ENCODE measurements at places on chromosomes 2 and 18.

- DNase-seq = no peak
These were observed 76.0 kb upstream of the SALL3 start for GRCh38 chr18:78903436-78904178.

GRCh38 chr2:231277962-231278361, 79.5 kb downstream of the ARMC9 start:
- DNase-seq = no peak

DNA sequence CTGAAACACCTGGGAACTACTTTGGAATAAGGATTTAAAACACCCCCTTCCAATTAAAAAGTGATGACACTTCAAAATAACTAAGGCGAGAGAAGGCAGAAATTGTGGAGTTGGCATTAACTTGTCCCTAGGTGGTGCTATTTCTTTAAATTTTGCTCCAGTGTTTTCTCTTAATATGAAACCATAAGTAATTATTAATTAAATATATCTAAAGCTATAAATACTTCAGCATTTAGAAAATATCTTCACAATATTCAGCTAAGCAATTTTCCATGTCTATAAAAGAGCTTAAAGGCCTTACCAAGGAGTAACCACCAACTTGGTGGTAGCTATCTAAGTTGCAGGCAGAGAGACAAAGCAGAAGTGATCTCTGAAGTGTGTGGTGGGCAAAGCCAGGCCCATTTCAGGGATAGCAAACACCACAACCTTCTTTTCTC, 186.8 kb upstream of the PGAP1 start:
- DNase-seq = peak; percentile 48

DNA sequence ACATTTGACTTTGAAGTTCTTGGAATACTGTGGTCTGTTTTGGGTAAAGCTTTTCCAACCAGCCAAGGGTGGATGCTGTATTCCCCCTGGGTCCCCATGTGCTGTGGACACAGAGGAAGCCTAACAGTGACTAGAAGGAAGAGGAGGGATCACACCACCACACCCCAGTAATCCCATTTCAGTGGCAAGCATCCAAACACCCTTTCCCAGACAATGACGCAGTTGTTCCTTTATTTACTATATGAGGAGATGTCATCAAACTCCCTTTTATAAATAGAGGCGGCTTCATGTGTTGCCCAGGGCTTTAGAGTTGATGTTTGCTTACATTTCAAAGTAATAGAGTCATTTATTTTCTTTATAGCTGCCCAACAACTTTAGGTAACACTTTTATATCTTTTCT, 959.4 kb upstream of the GYPC start:
- peak; percentile 82 for DNase-seq

DNA sequence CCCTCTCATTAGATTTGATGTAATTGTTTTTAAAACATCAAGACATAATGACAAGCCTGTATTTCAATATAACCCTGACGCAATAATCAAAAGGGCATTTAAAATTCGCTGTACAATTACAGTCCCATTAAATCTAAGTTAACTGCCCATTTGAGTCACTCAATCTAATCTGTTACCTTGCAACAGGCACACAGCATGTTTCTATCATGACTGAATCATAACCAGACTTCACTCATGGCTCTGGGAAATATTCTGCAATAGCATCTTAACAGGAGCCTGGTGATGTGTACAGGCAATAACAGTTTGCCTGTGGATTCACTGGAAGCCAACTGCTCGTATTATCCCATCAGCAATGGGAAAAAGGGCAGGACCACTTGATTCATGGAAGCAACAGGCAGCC, 142.3 kb upstream of the NCKAP5 start:
- no peak for DNase-seq

DNA sequence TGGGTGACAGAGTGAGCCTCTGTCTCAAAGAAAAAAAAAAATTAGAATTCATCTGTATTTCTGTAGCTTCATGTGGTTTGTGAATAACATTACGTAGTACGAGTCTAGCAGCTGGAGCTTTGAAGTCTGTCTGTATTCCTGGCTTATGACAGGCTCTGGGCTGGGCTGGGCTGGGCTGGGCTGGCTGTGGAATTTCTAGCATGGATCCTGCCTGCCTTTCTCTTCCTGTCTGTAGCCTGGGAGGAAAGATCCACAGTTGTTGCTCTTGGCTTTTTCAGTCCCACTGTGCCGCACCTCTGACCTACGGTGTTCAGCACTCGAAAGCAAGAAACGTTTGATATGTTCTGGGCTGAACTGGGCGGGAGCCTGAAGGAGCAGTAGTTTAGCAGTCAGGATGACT, 55.4 kb downstream of the BOLA3 start:
- DNase-seq = no peak

GRCh38 chr2:10537522-10538199, 89.5 kb upstream of the ODC1 start:
- no peak for DNase-seq

DNA sequence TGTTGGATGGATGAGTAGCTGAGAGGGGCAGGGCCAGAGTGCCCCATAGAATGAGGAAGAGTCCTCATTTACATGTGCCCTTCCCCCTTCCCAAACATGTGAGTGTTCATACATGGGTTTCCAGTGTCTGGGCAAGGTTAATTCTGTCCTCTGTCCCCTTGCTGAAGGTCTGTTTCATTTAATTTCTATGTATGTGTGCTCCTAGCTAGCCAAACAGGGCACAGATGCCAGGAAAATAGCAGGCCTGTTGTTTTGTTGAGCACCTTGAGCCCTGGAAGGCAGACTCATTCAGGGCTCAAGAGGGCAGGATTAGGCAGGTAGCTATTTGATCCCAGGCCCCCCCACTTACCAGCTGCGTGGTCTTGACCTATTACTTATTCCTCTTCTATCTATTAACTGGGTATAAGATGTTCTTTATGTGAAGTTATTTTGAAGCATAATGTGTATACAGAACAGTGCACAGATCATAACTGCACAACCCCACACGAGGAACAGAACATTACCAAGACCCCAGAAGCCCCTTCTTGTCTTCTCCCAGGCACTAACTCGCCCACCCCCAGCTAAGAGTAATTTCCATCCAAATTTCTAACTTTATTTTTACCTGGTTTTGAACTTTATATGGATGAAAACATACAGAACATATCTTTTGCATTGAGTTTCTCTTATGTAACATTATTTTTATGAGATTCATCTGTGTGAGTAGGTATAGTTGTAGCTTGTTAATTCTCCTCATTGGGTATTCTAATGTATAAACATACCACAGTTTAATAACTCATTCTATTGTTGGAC, 164.3 kb downstream of the RPIA start:
- no peak for DNase-seq

- DNase-seq = no peak
These were observed 56.1 kb downstream of the NEDD4L start for GRCh38 chr18:58100154-58100553.

DNA sequence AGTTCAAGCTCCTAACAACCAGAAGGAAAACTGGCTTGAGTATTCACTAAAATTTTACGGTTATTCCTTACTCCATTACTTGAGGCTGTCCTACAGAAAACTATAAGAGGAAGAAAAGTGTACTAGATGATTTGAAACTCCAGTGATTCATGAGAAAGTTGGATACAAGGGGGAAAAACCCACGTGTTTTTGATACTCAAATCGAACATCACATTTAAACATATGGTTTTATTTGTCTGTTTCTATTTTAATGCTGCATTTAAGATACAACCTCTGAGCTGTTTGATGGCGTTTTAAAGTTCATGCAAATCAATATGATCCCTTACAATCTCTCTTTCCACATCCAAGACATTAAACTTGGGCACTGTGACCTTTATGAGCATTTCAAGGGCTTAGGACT, 125.1 kb upstream of the LMAN1 start:
- DNase-seq = no peak

DNA sequence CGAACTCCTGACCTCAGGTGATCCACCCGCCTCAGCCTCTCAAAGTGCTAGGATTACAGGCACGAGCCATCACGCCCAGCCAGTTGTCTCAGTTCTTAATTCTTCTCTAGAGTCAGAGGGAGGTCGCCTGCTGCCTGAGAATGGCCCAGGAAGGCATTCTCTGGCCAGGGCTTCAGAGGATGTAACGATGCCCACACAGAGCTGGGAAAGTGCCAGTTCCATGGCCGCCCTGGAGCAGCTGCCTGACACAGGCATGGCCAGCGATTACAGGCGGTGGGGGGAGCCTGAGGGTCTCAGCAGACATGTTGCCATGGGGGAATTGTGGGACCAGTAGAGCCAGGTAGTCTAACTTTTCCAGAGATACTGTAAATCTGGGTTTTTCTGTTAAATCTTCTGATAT, 25.6 kb upstream of the DNMT3A start:
- DNase-seq = no peak

GRCh38 chr2:184598002-184598315, 370 bp upstream of the ZNF804A start:
- DNase-seq = no peak

GRCh38 chr2:79972661-79973060, 331.9 kb downstream of the LRRTM1 start:
- no peak for DNase-seq

DNA sequence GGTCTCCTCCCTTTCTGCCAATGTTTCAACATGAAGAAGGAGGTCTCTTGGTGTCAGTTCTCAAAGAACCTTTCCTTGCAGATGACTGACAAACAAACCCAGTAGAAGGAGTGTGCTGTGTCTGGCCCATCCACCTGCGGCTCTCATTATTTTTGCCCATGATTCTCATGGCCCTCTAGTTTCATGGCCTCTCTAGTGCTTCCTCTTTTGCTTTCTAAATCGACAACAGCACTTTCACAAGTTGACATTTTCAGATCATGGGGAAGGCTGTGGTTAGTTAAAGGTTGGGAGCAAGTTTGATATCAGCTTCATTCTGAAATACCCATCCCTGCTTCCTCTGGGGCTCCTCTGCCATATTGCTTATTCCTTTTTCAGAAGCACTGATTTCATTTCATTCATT, 805.2 kb downstream of the SLC4A3 start:
- DNase-seq = no peak

- no peak for DNase-seq
These were observed 130.9 kb upstream of the RND3 start for GRCh38 chr2:150618245-150618895.

- DNase-seq = no peak
These were observed 51.9 kb downstream of the SDC1 start for GRCh38 chr2:20173064-20173463.

DNA sequence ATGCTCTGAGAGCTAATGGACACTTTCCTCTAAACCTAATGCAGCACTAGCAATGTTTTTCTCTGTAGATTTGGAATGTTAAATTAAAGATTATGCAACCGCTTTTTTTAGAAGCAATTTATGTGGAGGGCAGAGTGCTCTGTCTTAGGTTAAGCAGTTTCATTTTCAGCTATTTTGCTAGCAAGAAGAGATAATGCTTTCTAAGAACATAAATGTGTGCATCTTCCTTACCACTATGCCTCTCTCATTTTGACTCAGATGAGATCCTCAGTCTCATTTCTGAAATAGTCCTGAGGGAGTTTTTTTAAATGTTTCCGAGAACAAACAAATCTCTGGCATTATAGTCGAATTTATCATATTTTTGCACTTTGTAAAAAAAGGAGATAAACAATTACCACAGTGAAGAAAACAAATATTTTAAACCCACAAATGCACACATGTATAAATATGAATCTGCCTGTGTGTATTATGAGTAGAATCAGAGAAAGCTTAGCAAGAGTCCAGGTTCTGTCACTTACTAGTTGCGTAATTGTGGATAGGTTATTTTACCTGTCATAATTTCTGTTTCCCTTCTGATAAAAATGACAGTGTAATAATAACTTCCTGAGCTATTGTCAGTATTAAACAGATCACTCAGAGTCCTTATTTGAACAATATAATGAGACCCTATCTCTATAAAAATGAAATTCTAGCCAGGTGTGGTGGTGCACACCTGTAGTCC, 207.7 kb upstream of the CRIM1 start:
- no peak for DNase-seq

DNA sequence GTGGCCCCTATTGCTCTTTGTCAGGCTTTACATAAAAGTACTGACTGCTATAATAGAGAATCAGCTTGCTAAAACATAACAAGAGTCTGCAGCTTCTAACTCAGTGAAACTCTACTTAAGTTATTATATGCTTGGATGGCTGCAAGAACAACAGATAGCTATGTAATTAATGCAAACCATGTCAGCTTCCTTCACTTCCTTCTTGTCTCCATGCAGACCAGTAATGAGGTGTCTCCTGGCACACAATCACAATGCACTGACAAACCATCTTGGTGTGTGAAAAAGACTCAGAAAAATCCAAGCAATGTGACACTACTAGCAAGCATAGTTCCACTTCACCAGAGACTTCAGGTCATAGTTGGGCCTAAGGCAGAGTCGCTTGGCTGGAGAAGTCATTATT, 2068.9 kb upstream of the PIK3C3 start:
- no peak for DNase-seq

- no peak for DNase-seq
These were observed 4.8 kb upstream of the MRPL44 start for GRCh38 chr2:223952280-223952968.

DNA sequence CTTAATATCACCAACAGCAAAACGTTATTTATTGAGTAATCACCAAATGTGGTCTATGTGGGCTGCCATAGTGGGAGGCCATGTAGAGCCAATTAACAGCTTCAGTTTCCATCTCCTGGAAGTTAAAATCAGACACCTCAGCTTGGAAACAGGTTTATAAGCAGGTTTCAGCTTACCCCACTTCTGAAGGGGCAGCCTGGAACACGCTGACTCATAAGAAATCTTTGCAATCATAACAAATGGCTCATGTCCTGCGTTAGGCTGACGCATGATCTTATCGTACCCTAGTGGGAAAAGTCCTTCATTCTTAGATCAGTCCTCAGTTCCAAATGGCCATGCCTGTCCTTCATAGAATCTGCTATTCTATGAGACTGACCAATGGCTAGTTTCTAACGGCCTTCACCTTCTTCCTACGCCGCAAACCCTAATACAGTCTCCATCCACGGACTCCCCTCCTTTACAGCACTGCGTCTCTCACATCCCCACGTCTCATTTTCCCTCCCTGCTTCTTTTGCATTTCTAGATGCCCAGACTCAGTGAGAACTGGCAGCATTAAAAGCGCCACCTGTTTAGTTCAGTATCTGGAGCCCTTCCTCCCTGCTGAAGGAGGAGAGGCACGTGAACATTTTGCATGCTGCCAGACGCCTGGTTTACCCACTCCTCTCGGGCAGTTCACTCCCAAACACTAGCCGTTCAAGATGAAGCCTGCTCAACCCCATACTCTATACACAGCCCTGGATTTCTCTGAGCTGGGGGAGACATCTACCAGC, 24.2 kb upstream of the BZW1 start:
- peak; percentile 99 for DNase-seq

- no peak for DNase-seq
These were observed 339.2 kb upstream of the HNRNPA3 start for GRCh38 chr2:176873403-176873802.
